ENCODE measurements at places on chromosomes 4 and X.

DNA sequence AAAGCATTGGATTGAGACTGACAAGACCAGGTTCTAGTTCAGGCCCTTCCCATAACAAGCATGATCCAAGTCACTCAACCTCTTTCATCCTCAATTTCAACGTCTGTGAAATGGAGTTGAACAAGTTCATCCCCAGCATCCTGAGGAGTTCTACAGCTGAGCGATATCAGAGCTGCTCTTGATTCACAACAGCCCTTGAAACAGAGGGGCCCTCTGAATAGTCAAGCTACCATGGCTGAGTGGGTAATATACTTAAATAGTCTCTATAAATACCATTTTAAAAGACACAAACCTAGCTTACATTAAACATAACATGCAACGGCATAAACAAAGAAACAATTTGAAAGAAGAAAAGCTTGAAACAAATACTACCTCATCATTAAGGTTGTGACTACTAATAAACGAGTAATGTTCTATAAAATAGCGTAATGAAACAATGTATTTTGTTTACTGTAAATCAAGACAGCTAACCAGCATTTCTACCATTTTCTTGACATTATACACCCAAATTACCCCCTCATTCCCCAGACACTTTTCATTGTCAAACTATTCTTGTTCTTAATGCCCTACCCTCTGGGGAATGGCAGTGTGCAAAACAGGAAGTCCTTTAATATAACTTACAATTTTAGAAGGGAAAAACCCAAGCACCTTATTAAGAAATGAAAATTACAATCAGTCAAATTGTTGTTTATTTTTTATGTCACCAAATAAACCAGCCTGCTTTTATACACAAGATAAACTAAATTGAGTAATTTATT is 202.3 kb downstream of the PARM1 start:
- no peak for DNase-seq

GRCh38 chr4:35506161-35506560 is 738.2 kb downstream of the ARAP2 start:
- DNase-seq, result no peak

- DNase-seq, result no peak
These were observed 112.2 kb downstream of the AGTR2 start for GRCh38 chrX:116282751-116283150.

GRCh38 chr4:24995346-24995919 is 35.3 kb downstream of the LGI2 start:
- no peak for DNase-seq

DNA sequence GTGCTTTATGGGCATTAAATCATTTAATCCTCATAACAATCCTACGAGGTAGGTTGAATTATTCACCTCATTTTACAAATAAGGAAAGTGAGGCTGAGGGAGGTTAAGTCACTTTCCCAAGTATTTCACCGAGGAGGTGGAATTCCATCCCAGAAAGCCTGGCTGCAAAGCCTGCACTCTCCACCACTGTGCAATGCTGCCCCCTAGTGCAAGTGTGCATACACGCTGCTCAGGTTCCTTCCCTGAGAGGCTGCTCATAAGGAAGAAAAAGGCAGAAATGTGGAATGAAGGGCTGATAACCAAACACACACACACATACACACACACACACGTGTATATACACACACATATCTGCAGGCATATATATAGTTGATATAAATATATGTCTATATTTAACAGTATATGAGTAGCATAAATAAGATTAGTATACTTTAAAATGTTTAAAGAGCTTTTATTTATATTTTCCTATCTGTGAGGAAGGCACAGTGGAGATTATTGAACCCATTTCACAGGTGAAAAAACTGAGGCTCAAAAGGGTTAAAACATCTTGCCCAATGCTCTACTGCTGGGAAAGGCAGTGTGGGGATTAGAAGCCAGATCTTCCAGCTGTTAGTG is 714.5 kb upstream of the TENM3 start:
- peak; percentile 95 for DNase-seq

- DNase-seq, result no peak
These were observed 4.3 kb upstream of the SHROOM2 start for GRCh38 chrX:9781941-9782340.

DNA sequence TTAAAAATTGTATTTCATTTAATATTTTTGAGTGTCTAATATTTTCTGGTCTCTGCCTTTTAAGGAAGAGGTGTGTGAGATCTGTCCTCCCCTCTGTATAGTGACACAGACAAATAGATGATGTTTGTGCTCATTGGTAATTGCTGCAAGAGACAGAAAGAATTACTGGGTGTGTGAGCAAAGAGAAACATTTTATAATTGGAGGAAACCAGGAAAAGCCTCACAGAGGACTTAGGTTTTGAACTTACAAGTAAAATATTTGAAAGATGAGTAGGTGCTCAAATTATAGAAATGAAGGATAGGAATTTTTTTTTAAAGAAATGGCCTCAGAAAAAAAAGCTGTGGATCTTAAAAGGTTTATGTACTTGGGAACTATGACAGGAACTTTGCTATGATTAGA is 149.8 kb downstream of the SPCS3 start:
- no peak for DNase-seq

GRCh38 chr4:83340692-83341343 is 6.2 kb upstream of the HPSE start:
- no peak for DNase-seq

DNA sequence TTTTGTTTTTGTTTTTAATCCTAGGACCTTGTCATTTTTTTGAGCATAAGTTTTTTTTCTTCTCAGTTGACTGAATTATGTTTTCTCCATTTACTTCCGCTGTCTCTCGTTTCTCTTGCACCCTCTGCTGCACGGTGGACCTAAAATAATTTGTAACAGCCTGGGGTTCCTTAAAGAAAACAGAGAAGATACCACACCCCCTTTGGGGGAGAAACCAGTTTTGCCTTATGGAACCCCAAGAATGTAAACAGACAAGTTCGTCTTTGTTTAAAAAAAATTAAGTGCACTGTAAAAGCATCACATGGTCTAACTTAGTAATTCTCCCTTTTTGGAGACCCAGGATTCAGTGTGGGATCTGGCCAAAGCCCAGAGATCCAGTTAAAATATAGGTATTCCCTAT is 32.8 kb upstream of the MAGEA4 start:
- DNase-seq, result no peak

GRCh38 chrX:78665342-78665741 is 6.2 kb upstream of the RTL3 start:
- DNase-seq, result no peak

GRCh38 chr4:24933684-24934275 is 20.9 kb upstream of the CCDC149 start:
- no peak for DNase-seq

- no peak for DNase-seq
These were observed 115.8 kb downstream of the HS6ST2 start for GRCh38 chrX:132842460-132843238.

GRCh38 chr4:153507310-153508073 is 41.3 kb downstream of the TMEM131L start:
- DNase-seq, result no peak

GRCh38 chr4:25535701-25536473 is 119.8 kb upstream of the SLC34A2 start:
- DNase-seq, result peak; percentile 45

DNA sequence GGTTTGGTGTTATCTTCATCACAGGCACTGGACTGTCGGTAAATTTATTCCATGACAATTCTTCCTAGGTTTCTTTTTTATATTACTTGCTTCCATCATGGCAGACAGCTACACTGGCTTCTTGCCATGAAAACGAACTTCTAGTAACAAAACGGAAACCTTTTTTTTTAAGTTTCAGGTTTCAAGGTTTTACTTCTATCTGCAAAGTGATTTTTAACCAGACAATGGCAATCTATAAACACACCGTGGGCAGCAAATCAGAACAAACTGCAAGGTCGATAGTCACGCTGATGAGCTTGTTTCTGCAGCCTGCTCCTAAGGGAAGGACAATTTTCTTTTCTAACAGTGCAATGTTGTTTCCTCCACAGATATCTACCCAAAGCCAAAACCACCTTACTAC is 29.9 kb downstream of the XG start:
- no peak for DNase-seq

- DNase-seq, result no peak
These were observed 8.7 kb downstream of the CLRN2 start for GRCh38 chr4:17523662-17524061.

DNA sequence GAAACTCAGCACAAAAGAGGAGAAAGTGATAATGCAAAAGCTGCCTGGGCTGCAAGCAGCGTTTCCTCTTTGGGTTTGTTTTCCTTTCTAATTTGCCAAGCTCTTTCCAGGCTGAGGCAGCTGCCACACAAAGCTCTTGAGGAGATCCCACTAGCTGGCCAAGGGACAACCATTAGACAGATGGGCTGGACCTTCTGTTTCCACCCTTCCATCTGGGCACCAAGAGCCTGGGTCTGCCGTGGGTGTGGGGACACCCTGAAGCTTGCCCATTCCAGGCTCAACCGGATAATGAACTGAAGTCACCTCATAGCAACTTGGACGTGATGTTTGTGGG is 194.6 kb upstream of the C1QTNF7 start:
- DNase-seq, result no peak

- DNase-seq, result no peak
These were observed 168.6 kb downstream of the COX18 start for GRCh38 chr4:72900952-72901351.

GRCh38 chrX:46957297-46957696 is 45.1 kb downstream of the JADE3 start:
- no peak for DNase-seq

DNA sequence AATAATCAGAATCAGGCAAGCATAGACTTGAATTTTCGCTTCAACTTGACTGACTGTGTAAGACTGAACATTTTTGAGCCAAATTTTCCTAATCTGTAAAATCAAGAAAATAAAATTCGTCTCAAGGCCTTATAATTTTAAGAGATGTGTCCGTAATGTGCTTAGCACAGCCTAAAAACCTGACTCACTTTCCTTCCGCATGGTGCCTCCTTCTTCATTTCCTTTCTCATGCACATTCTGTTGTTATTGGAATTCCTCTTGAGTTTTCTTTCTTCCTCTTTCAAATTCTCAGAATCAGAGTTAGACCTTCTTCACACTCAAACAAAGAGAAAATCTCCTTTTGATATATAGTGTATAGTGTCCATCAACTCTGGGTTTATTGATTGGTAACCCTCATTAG is 208.9 kb upstream of the SLIT2 start:
- DNase-seq, result no peak

- no peak for DNase-seq
These were observed 30.3 kb downstream of the SLC16A2 start for GRCh38 chrX:74451450-74452198.

GRCh38 chrX:49673394-49673793 is 22.4 kb downstream of the PAGE1 start:
- no peak for DNase-seq

- peak; percentile 63 for DNase-seq
These were observed 26.4 kb upstream of the TMPRSS11B start for GRCh38 chr4:68271851-68272357.

GRCh38 chr4:159191989-159192388 is 89.1 kb downstream of the RAPGEF2 start:
- DNase-seq, result peak; percentile 62

GRCh38 chrX:148043271-148043855 is 62.2 kb downstream of the FMR1NB start:
- no peak for DNase-seq
